ENCODE measurements at places on chromosomes 2 and 18.
A peak's percentile ranks its signal among the peaks of the same experiment; 100 is the strongest.

DNA sequence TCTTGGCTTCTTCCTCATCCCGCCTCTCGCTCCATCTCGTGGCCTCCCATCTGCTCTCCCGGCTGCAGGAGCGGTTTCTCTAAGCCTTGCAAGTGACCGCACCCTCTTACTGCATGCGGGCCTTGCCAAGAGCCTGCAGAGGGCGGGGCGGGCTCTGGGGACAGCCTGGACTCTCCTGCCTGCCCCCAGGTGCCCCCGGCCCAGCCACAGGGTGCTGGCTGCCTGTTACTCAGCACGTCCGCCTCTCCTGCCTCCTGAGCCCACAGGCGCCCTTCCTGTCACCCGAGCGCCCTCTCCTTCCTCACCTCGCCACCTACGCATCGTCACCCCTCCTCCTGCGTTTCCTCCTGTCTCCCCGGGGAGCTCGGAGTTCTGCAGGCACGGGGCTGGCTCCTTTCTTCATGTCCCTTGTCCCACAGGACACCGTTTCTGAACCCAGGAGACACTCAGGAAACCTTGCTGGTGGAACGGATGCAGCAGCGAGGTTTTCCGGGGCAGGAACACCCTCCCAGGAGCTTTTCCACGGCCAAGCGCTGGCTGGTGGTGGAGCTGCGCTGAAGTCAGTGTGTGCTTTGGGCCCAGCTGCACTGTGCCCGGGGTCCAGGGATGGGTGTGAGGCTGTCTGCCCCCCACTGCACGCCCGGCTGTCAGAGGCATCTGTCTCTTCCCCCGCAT lies 28.5 kb downstream of the HPCAL1 start:
- DNase-seq = no peak

DNA sequence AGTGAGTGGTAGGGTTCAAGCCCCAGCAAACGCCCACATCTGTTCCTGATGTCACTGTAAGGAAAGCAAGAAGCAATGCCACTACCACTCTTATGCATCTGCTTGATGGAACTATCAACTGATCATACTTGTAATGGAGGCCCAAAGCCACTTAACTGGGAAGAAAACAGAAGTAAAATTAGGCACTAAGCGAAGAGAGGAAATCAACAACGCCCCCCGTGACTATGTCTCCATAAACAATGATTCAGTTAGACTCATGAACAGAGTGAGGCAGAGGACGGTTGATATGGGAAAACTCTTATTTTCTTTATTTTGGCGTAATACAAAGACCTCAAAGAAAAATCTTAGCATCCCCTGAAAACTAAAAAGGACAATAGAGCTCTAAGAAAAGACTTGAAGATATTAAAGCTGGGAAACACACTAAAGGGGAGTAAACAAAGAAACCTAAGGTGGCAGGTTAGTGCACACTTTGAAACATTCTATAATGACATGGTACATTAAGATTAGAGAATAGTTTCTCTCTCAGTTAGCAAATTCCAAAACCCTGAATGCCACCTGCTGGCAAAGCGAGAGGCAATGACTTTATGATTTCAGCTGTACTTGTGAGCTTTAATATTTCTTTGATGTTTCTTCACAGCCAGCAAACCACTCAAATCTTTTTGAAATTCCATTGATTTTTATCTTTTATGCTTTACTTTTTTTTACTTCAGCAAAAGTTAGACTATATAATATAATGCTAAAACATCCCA lies 86.5 kb downstream of the LRP2 start:
- no peak for DNase-seq

GRCh38 chr18:23816740-23817139 lies 127.5 kb downstream of the LAMA3 start:
- DNase-seq = no peak

GRCh38 chr2:140491876-140492275 lies 1638.9 kb downstream of the LRP1B start:
- no peak for DNase-seq

DNA sequence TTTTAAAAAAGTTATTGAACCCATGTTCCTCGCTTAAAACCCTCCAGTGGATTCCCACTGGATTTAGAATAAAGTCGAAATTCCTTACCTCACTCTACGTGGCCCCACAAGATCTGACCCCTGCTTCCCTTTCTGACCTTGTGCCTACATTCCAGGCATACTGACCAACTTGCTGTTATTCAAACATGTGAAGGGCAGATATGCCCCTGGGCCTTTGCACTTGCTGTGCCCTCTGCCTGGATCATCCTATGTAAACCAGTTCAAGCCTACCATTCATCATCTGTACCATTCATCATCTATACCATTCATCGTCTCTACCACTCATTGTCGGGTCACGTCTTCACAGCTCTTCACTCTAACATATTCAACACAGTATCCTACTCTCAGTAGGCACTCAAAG lies 41.3 kb upstream of the LPIN2 start:
- no peak for DNase-seq

- DNase-seq = peak; percentile 82
Observed at GRCh38 chr2:223549215-223549614, 52.9 kb downstream of the SCG2 start.

DNA sequence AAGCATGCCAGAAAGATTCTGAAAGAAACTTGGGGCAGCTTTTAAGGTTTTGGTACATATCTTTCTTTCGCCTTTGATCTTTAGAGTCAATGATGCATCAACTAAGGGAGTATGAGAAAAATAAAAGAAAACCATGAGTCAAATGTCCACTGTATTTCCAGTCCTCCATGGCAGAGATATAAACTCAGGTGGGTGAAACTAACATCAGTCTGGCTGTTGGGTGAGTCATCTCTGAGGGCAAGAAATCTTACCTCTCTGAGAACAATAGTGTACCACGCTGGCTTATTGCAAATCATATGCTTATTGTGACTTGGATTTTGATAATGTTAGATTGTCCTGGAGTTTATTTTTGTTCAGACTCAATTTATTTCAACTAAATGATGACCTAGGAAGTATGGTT lies 521.0 kb downstream of the PLCL1 start:
- no peak for DNase-seq

GRCh38 chr2:222311978-222312738 lies 13.4 kb upstream of the PAX3 start:
- DNase-seq = no peak

DNA sequence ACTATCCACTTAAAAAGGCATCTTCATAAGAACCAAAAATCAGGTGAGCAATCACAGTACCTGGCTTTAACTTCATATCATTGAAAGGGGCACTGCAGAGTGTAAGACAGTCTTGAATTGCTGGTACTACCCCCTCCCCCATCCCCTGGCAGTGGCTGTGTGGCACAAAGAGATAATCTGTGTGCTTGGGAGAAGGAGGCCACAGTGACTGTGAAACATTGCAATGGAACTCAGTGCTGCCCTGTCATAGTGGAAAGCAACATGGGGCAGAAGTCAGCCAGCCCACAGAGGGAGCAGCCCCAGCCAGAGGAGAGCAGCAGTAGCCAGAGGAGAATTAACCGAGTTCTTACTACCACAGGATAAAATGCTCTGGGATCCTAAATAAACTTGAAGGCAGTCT lies 45.3 kb upstream of the UGP2 start:
- DNase-seq = no peak

DNA sequence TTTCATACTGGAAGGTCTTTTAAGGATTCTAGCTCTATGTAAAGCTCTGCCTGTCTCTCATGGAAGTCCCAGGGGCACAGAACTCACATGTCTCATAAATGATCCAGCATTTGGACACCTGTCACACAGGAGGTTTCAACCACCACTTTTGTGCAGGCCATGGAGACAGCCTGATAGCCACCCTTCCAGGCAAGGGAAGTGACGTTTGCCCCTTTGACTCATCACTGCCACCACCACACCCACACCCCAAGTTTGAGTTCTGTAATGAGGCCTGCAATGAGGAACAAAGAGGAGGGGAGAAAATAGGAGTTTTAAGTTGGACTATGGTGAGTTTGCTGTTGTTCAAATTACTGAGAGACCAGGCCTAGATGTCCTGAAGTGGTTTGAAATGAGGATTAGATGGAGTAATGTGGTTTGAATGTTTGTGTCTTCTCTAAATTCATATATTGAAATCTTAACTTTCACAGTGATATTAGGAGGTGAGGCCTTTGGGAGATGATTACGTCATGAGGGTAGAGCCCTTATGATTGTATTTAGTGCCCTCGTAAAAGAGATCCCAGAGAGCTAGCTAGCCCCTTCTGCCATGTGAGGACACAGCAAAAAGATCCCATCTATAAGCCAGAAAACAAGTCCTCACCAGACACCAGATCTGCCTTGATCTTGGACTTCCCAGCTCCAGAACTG lies 175.3 kb upstream of the EPHA4 start:
- no peak for DNase-seq

GRCh38 chr2:46335391-46336282 lies 38.4 kb downstream of the EPAS1 start:
- peak; percentile 71 for DNase-seq

DNA sequence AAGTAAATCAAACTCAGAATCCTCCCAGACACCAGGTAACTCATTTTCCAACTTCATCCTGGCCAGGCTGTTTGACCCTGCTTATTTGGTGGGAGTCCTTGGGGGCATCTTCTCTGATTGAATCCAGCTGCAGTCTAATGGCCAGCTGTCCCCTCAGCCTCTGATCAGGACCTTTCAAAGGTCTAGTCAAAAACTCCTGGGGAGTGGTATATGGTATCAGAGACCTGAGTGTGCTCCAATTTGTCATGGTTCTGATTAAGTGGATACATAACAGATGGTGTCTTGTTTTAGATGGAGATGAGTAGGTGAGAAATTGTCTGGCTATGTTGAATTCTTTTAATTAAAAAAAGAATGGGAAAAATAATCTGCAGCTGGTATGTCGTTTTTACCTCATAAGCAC lies 842.6 kb upstream of the ACVR2A start:
- DNase-seq = no peak

DNA sequence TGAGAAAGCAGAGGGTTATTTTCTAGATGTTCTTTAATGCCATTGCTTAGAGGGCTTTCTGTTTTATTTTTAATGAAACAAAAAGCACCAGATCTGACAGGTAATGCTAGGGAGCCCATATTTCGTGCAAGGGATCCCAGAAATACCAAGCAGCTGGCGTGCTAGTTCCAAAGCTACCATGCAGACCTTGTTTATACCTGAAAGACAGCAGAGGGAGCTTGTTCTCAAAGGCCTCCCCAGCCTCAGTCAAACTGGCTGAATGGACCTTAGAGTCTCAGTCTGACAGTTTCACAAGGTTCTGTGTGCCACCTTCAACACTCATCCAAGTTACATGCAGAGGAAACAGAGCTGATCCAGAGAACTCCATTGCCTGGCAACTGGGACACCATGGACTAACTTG lies 48.6 kb downstream of the GALNT14 start:
- DNase-seq = no peak

- DNase-seq = no peak
Observed at GRCh38 chr2:201201371-201201770, 18.4 kb downstream of the CASP10 start.

DNA sequence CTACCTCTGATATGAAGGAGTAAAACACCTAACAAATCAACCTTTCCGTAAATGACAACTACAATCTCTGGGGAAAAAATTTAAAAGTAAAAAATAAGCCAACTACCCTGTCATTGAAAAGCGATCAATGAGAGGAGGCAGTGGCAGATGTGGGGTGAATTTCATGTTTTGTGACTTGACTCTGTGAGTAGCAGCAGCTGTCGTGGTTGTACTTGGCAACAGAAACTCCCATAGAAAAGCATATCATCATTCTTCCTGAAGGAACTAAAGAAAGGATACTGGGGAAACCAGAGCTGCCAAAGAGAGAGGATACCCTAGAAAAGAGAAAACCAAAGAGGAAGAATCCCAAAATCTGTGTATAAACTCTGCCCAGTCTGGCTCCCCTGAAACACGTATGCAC lies 236.4 kb downstream of the TNS1 start:
- no peak for DNase-seq

- no peak for DNase-seq
Observed at GRCh38 chr2:64359171-64359891, 94.6 kb upstream of the LGALSL start.

DNA sequence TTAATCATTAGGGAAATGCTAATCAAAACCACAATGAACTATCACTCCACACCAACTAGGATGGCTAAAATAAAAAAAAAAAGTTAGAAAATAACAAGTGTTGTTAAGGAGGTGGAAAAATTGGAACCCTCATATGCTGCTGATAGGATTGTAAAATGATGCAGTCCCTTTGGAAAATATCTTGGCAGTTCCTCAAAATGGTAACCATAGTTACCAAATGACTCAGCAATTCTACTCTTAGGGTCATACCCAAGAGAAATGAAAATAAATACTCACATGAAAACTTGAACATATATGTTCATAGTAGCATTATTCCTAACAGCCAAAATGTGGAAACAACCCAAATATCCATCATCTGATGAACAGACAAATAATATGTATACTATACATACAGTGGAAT lies 15.7 kb upstream of the ACVR2A start:
- peak; percentile 14 for DNase-seq

GRCh38 chr2:88626171-88627054 lies 851 bp downstream of the EIF2AK3 start:
- no peak for DNase-seq

- DNase-seq = no peak
Observed at GRCh38 chr2:186572705-186573104, 17.2 kb upstream of the ITGAV start.

DNA sequence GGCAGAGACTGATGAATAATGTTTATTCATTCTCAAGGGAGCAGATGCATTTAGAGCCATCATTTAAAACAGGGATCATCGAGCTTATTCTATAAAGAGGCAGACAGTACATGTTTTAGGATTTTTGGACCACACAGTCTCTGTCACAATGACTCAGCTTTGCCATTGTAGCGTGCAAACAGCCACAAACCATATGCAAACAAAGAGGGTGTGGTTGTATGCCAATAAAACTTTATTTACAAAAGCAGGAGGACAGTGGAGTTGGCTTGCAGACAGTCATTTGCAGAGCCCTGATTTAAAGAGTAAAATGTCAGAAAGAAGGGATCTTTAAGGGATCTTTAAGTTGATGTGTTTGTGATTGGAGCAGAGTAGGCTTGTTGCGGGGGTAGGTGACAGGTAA lies 51.5 kb downstream of the SMIM21 start:
- DNase-seq = no peak

DNA sequence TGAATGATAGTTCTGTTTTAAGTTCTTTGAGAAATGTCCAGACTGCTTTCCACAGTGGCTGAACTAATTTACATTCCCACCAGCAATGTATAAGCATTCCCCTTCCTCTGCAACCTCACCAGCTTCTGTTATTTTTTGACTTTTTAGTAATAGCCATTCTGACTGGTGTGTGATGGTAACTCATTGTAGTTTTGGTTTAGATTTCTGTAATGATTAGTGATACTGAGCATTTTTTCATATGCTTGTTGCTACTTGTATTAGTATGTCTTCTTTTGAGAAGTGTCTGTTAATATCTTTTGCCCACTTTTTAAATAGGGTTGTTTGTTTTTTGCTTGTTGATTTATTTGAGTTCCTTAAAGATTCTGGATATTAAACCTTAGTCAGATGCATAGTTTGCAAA lies 223.7 kb downstream of the SLC4A10 start:
- no peak for DNase-seq

DNA sequence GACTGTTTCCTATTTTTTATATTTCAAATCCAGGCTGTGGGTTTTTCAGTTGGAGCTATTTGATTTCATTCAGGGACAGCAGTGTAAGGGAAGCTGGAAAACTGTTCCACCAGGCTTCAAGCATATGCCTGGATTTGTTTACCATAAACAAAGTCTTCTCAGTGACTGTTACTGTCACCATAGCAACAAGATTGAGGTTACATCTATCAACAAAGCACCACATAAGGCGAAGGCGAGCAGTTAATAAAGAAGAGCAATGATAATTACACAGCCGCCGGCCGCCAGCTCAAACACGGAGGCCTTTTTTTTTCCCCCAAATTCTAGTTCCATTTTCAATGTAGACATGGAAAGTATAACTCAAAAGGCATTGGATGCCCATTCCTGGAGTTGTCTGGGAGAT lies 553.7 kb upstream of the SYT4 start:
- no peak for DNase-seq

Measured in AG04449 (cell line).